ENCODE measurements at places on chromosomes 4 and X. TPM values are rescaled to one million over a fixed set of nuclear protein-coding genes. Genes with fewer than 3 reads are reported as not detected.

The KLF8 gene
- polyA plus RNA-seq: 0.27 TPM

The DRP2 gene
- 0.92 TPM for polyA plus RNA-seq

The FRMD7 gene
- polyA plus RNA-seq: not detected

The MSANTD1 gene
- 0.51 TPM for polyA plus RNA-seq

The PDCL2 gene
- not detected for polyA plus RNA-seq

Measured in brain (organoid and tissue), 16 donors.